ENCODE measurements at places on chromosomes 4 and X. TPM values are rescaled to one million over a fixed set of nuclear protein-coding genes. Genes with fewer than 3 reads are reported as not detected.
A peak's percentile ranks its signal among the peaks of the same experiment; 100 is the strongest.

DNA sequence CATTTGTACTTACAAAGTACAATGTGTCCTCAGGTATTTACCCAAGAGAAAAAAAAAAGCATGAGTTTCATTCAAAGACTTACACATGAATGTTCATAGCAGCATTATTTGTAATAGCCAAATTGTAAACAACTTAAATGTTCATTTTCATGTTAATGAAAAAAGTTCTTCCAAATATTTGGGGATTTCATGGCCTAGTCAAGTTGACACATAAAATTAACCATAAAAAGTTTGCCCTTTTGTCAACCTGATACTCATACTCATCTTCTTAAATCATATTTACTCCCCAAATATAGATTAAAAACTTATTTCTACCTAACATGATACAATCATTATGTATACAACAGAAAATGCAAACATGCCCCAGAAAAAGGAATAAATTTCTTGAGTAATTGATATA is 112.5 kb upstream of the EMCN start:
- DNase-seq, result no peak

- no peak for DNase-seq
These were observed 98.7 kb downstream of the TMEM131L start for GRCh38 chr4:153564630-153565525.

DNA sequence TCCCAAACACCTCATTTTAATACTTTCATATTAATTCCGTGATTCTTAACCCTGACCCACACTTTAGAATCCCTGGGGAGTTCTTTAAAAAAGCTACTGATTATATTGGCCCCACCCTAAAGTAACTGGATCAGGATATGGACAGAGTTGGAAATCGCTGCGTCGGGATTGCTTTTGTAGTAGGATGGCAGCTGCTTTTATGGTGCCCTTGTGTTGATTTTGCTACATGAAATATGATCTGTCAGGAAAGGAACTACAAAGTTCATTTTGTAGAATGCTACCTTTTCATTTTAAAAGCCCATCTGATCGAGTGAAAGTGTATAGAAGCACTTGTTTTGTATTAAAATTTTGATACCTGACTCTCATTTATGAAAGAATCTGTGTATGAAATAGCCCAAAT is 43.6 kb downstream of the TMEM131L start:
- no peak for DNase-seq

DNA sequence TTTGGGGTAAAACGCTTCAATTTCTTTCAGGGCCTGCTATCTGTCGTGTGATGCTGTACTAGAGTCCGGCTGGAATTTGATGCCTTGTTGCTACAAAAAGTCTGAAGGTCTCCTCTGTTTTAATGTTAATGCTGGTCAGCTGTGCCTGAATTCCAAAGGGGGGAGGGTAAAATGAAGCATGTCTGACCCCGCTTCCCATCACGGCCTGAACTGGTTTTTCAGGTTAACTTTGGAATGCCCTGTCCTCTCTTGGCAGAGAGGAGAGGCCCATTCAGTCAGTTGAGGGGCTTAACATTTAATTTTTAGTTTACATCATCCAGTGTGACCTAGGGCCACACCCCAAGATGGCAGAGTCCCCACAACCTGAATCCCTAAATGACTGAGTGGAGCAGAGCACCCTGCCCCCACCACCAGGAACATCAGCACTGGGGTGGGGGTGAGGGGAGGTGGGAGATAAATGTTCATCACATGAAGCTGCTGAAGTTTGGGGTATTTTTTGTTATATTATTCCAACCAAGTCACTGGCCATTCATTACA is 47.9 kb upstream of the GPR78 start:
- DNase-seq, result no peak

DNA sequence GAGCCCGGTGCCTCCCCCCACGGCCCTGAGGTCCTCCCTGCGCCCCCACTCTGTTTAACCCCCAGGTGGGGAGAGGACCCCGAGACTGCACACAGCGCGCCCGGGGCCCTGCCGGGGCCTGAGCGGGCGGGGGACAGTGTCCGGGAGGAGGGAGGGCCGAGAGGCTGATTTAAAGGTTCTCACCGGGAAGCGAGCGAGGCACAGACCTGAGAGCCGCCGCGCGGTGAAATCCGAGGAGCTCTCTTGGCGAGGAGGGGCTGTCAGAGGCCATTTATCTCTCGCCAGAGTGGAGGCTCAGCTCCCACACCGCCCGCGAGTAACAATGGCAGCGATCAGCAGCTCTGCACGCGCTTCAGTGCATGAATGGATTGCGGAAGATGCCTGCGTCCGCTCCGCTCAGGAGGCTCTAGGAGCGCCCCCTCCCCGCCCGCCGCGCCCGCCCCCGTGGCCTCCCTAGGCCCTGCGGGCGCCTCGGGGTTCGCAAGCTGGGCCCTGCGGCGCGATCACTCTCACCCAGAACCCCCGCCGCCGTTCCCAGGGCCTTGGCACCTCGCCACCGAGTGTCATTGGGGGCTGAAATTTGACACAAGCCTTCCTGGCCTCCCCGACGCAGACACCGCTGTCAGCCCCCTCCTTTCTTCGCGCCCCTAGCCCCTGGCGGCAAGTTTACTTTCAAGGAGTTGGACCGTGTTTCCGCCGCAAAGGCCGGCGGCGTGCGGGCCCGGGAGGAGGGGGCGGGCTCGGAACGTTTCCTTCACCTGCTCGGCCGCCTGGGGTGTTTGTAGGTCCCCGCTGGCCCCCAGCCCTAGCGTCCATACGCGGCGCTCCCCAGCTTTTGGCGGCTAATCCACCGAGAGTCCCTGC is 48.7 kb upstream of the BCOR start:
- peak; percentile 56 for DNase-seq

DNA sequence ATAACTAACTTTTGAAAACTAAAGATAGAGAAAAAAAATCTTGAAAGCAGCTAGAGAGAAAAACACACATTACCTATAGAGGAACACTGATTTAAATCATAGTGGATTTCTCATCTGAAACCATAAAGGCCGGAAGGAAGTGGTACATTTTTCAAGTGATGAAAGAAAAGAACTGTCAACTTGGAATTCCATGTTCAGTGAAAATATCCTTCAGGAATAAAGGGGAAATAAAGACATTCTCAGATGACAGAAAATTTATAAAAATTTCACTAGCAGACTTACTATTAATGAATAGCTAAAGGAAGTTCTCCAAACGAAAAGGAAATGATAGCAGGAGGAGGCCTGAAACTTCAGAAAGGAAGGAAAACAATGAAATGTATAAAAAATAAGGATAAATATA is 7.6 kb upstream of the JADE3 start:
- DNase-seq, result no peak

GRCh38 chrX:119617517-119618164 is 11.4 kb upstream of the NKRF start:
- no peak for DNase-seq

DNA sequence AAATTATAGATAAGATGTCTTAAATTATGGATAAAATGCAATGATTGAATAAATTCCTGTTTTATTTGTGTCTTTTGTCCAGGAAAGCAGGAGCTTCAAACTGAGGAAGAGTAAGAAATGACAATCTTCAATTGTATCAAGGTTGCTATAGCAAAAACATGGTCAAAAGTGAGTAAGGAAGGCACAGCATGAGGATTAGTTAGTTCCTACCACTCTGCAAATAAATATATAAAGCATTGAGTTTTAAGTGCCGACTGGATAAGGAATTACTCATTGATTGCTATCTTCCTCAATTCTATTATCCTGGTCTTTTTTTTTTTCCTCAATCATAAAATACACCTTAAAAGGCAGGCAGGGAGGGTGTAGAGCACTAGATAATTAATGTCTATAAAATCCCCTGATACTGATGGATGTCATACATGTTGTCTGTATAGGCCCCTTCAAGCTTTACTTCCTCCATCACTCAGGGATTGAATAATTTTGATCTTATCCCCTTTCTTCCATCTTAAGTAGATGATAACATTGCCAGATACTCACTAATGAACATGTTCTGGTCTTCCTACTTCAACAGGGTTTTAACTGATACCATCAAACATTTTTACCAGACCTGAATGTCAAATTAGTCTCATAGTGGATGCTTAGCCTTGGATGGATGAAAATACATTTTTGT is 86.6 kb downstream of the MID1 start:
- no peak for DNase-seq

DNA sequence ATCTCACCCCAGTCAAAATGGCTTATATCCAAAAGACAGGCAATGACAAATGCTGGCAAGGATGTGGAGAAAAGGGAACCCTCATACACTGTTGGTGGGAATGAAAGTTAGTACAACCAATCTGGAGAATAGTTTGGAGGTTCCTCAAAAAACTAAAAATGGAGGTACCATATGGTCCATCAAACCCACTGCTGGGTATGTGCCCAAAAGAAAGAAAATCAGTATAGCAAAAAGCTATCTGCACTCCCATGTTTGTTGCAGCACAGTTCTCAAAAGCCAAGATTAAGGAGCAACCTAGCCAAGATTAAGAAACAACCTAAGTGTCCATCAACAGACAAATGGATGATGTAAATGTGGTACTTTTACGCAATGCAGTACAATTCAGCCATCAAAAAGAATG is 70.7 kb downstream of the DCAF12L1 start:
- no peak for DNase-seq

- DNase-seq, result no peak
These were observed 92.1 kb downstream of the SLC9A7 start for GRCh38 chrX:46666831-46667230.

DNA sequence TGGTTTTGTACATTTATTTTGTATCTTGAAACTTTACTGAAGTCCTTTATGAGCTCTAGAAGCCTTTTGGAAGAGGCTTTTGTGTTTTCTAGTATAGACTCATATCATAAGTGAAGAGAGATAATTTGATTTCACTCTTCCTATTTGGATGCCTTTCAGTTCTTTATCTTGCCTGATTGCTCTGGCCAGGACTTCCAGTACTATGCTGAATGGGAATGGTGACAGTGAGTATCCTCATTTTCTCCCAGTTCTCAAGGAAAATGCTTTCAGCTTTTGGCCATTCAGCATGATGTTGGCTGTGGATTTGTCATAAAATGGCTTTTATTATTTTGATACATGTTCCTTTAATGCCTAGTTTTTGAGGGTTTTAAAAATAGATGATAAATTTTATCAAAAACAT is 1061.3 kb downstream of the STPG2 start:
- DNase-seq, result no peak

- DNase-seq, result no peak
These were observed 71.1 kb downstream of the ZNF732 start for GRCh38 chr4:234178-234577.

DNA sequence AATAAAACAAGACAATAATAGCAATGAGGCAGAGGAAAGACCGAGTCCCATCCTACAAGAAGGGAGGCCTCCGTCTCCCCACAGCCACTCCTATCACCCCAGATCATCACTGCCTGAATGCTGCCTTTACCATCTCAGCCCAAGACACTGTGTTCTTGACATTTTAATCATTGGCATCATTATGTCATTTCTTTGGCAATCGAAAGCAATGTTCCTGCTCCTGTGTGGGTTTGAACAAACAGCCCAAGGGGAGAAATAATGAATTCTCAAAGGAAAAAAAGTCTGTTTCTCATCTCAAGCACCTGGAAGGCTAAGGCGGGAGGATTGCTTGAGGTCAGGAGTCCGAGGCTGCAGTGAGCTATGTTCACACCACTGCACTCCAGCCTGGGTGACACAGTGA is 73.0 kb upstream of the ACSL1 start:
- no peak for DNase-seq

DNA sequence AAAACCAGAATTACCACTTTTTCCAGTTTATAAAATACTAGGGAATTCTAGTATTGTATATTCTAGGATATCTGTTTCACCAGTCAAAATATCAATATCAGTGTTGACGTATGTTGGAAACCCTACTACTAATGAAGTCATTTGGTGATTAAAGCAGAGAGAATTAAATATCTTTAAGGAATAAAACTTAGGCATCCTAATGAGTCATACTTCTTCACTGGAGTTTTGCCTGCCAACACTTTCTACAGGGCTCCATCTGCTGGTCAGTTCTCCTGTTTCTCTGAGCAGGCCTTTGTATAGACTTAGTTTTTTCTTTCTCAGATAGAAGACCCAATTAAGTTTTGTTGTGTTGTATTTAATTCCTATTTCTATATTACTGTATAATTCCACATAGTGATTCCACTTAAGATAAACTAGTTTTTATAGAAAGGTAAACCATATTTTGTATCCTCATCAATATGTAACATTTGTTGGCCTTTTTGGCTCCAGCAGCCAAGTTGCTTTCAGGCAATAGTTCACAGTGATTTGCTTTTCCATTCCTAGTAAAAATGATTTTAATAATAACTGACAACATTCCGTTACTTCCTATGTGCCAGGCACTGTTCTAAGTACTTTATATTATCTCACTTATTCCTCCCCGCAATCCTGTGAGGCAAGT is 3.5 kb downstream of the AP1AR start:
- DNase-seq, result no peak

DNA sequence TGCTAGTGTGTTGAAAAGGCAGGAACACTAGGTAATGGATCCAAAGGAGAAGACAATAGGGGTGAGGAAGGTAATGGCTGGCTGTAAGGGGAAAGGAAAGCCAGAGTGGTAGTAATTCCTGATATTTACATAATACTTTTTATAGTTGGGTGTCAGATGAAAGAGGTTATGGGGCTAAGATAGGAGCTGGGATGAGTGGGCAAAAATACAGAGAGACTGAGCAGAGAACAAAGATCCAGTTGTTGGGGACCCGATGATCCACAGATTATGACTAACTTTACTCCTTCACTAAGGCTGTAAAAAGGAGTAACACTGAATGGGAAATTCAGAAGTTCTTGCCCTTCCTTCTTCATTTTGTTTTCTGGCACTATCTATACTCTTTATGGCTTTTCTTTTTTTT is 138.2 kb downstream of the KLHL13 start:
- DNase-seq, result no peak

GRCh38 chr4:91448668-91449330 is 855.0 kb upstream of the GRID2 start:
- no peak for DNase-seq

GRCh38 chr4:19739101-19739651 is 512.5 kb upstream of the SLIT2 start:
- DNase-seq, result peak; percentile 38

DNA sequence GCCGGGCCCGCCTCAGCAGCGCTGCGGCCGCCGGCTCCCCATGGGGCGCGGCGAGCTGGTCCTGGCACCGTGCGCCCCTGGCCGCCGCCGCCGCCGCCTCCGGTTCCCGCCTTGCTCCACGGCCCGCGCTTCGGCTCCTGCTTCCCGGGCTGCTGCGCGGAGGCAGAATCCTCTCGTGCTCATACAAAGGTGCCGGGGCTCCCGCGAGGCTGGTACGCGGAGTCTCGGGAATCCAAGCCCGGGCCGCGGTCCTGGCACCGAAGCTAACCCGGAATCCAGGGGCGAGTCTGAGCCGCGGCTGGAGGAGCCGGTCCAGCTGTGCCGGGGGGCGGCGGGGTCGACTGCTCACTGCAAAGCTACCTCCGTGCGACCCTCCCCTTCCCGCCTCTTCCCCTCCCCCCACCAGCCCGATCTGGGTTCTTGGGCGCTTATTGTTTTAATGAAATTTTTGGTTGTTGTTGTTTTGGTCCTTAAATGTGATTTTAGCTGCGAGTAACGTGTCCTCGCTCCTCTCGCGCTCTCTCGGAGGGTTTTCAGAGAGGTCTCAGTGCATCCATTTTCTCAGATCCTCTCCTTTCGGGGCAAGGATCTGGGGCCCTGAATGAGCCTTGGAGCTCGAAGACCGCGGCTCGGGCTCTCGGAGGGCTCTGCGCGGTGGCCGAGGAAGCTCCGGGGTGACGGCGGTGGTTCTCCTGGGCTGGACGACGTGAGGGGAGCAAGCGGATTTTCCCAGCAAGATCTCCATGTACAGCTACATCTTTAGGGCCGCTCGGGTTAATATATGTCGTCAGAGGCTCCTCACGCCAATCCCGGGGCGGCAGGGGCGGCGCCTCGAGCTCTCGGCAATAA is at the start of gene HAND2:
HAND2 (minus strand) TSS at position 753 of the 849 bp plus-strand sequence. CDS start 940 bp downstream, outside the sequence.
- peak; percentile 66 for DNase-seq

Gene SHROOM4
- total RNA-seq, result 15.4 TPM

Gene PHEX
- total RNA-seq, result 0.70 TPM

Gene ZCCHC18
- total RNA-seq, result 4.7 TPM

Gene PCSK1N
- 42.8 TPM for total RNA-seq

Gene TASL
- not detected for total RNA-seq

Gene UGT2A3
- not detected for total RNA-seq

All from mesothelial cell of epicardium (in vitro differentiated cells).